NCI-H1417 (cell line): ENCODE measurements at places on chromosomes 6 and 20.

- DNase-seq, result peak; percentile 57
Observed at GRCh38 chr6:148146717-148147462, 195.7 kb upstream of the SASH1 start.

DNA sequence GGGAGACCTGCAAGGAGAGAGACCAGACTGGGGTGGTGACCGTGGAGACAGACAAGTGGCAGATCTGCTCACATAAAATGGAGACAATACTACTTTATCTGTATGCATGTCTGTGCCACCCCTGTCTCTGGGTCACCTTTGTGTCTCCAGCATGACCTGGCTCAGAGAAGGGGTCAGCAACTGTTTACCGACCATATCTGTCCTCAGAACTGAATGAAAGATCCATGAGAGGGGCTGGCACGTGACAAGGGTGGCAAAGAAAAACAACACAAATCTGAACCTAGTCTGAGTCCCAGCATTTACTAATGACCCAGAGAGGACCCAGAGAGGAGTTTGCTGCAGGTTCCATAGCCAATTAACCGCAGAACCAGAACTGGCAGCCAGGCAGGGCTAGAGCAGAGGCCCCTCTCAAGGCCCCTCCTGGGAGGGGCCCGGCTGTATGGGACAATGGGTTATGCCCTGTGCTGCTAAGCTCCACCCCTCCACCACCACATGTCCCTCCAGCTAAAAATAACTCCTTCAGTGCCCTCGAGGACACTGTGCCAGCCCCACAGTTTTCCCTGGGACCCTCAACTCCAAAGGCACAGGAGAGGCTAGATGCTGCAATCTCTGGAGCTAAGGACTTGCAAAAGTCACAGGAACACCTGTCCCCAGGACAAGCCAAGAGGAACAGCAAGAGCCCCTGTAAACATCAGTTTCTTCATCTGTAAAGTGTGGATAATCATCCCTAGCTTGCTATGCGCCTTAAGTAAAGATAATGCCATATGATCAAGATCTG, 2.2 kb downstream of the AHCY start:
- no peak for DNase-seq

DNA sequence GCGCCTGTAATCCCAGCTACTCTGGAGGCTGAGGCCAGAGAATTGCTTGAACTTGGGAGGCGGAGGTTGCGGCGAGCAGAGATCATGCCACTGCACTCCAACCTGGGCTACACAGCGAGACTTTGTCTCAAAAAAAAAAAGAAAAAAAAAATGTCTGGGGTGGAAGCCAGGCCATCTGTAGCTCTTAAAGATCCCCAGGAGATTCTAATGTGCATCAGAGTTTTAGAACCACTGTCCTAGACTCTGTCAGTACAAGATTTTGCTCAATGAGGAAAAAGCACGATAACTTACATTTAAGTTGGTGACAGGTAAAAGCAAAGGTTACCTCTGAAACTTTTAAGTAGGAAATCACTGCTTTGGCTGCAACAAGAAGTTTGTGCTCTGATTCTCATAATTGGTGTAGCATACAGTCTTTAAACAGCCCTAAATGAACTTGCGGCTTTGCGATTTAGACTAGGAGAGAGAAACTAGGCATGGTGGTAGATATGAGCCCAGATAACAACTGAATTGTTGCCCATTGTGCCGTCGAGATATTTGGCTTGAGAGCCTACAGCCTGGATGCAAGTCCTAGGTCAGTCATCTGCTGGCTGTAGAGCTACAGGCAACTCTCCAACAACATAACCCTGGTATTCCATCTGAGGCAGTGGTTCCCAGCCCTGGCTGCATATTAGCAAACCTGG, 67.2 kb downstream of the BACH2 start:
- no peak for DNase-seq

- DNase-seq, result no peak
Observed at GRCh38 chr20:34948030-34948429, 7.6 kb downstream of the GSS start.

DNA sequence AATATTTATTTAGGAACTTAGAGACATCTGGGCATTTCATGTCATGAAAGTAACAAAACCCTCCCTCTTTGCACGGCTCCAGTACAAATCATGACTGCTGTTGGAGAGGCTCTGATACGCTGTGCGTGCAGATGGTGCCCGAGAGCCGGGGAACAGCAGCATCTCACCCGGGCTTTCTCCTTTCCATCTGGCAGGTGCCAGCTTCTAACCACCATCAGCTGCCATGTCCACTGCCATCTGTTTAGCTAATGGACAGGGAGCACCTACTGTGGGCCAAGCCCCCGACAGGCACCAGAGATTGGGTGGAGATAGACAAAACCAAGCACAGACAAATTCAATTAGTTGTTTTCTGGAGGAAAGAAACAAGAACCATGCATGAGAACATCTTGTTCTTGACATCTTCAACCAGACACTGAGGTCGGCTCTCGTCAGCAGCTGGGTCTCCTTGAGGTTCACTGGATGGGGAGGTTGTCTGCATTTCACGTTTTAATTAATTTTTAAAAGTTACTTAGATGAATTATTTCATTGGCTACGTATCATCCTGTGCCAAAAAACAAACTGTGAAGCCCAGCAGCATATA, 323.7 kb downstream of the THBS2 start:
- DNase-seq, result no peak
